IgD-negative memory B cell (primary cell): ENCODE measurements at places on chromosomes 11 and 22. TPM values are rescaled to one million over a fixed set of nuclear protein-coding genes. Genes with fewer than 3 reads are reported as not detected.

GAS2 gene
- 3.4 TPM for polyA plus RNA-seq

BBOX1 gene
- not detected for polyA plus RNA-seq

CARNS1 gene
- 2.4 TPM for polyA plus RNA-seq

ACCS gene
- polyA plus RNA-seq, result 2.1 TPM

FXYD2 gene
- not detected for polyA plus RNA-seq

USH1C gene
- not detected for polyA plus RNA-seq

MUC2 gene
- polyA plus RNA-seq, result not detected

RIMBP3B gene
- 0.16 TPM for polyA plus RNA-seq

EFCAB6 gene
- polyA plus RNA-seq, result not detected

MRGPRF gene
- not detected for polyA plus RNA-seq

MAJIN gene
- polyA plus RNA-seq, result 0.39 TPM

GPHA2 gene
- polyA plus RNA-seq, result not detected

MS4A15 gene
- not detected for polyA plus RNA-seq

ENTHD1 gene
- 0.23 TPM for polyA plus RNA-seq

TUBA8 gene
- 2.8 TPM for polyA plus RNA-seq

HMBS gene
- 24.8 TPM for polyA plus RNA-seq

IGLL5 gene
- 195 TPM for polyA plus RNA-seq

A4GALT gene
- polyA plus RNA-seq, result not detected
